ENCODE measurements at places on chromosomes 1 and 21.

DNA sequence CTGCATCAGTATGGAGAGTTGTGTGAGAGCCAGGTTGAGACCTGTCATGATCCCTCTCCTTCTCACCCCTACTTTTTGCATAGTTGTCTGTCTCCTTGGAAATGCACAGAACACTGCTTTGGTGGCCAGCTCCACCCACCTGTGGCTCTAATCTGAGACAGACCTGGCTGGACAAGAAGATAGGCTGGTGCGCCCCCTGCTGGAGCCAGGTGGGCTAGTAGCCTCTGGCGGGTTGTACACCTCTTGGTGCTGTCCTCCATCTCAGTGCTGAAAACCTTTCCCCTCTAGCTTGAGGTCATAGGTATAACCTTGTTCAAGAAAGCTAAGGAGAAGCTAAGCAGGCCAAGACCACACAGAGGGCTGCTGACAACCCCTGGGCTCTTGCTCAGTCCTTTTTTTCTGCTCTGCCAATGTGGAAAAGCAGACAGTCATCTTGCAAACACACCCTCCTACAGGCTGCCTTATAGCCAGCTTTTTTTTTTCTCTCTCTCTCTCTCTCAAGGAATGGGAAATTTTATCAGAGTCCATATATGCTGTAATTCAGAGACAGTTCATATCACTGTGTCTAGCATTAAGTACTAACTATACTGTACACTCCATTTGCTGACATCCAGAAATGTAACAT is 58.8 kb upstream of the SPATA6 start:
- DNase-seq, result no peak

DNA sequence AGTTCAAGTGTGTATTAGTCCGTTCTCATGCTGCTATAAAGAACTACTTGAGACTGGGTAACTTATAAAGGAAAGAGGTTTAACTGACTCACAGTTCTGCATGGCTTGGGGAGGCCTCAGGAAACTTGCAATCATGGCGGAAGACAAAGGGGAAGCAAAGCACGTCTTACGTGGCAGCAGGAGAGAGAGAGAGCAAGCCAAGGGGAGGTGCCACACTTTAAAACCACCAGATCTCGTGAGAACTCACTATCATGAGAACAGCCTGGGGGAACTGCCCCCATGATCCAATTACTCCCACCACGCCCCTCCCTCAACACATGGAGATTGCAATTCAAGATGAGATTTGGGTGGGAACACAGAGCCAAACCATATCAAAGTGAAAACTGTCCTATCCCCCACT is 4.1 kb upstream of the MIS18A start:
- no peak for DNase-seq

- no peak for DNase-seq
These were observed 116.2 kb downstream of the KCNJ6 start for GRCh38 chr21:37800057-37800455.

- no peak for DNase-seq
These were observed 466.7 kb upstream of the PKN2 start for GRCh38 chr1:88217386-88217785.

DNA sequence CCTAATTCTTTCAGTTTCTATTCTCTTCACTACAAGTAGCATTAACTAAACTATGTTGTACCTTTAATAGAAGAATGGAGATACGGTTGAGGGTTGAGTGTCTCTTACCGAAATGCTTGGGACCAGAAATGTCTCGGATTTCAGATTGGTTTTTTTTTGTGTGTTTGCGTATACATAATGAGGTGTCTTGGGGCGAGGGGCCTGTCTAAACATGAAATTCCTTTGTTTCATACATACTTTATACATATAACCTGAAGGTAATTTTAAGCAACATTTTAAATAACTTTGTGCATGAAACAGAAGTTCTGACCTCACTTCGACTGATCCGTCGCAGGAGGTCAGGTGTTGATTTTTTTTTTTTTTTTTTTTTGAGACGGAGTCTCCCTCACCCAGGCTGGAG is 36.3 kb upstream of the MYOCOS start:
- DNase-seq, result no peak

DNA sequence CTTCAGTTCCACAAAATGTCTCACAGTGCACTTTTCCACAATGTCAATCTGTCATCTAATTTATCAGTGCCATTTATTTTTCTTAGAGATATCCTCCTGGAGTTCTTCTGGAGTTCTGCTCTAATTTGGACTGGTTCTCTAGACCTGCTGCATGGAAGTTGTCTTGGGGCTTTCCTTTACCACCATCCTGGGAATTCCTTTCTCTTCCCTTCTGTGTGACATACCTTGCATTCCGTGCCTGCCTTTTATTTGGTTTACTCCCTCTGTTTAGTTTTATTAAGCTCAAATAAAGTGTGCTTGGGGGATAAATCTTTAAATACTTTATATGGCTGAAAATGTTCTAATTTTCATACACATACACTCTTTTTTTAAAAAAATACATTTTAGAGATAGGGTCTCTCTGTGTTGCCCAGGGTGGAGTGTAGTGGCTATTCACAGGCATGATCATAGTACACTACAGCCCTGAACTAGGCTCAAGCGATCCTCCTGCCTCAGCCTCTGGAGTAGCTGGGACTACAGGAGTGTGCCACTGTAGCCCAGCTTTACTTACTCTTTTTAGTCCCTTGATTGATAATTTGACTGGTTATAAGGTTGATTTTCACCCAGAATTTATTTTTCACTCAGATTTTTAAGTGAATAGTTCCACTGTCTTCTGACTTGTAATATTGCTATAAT is 14.4 kb downstream of the MTF2 start:
- no peak for DNase-seq

DNA sequence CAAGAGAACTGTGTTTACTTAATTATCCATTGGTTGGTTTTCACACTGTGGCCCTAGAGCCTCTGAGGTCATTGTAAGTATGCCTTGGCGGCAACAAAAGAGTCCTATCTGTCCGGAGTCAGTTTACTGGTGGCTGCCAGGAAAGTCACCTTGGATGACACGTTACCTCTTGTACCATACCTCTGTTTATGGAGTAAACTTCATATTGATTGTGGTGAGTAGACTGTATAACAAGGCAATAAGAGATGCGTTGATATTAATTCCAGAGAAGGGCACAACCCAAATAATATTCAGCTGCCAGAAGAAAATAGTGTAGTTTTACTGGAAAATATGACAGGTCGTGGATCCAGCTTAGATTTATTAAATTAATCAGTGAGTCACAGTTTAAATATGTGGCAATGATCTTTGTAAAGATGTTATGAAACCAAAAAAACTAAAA is 20.4 kb upstream of the KIF14 start:
- no peak for DNase-seq

GRCh38 chr21:42644223-42645208 is 8.9 kb upstream of the PDE9A start:
- DNase-seq, result no peak

DNA sequence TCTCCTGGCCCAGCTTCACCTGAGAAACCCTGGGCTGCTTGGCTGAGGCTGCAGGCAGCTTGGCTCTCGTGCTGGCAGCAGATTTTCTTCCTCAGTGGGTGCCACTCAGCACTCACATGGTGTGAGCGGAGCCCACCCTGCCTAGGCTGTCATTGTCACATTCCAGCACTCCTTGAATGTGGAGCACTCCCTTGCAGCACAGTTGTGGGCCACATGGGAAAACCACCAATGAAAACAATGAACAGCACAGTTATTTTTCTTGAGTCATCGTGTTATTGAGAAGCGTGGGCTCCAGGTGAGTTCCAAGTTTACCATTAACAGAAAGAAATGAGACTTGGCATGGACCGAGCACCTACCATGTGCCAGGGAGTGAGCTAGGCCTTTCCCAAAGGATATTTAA is 27.2 kb upstream of the TRIM67 start:
- DNase-seq, result no peak

DNA sequence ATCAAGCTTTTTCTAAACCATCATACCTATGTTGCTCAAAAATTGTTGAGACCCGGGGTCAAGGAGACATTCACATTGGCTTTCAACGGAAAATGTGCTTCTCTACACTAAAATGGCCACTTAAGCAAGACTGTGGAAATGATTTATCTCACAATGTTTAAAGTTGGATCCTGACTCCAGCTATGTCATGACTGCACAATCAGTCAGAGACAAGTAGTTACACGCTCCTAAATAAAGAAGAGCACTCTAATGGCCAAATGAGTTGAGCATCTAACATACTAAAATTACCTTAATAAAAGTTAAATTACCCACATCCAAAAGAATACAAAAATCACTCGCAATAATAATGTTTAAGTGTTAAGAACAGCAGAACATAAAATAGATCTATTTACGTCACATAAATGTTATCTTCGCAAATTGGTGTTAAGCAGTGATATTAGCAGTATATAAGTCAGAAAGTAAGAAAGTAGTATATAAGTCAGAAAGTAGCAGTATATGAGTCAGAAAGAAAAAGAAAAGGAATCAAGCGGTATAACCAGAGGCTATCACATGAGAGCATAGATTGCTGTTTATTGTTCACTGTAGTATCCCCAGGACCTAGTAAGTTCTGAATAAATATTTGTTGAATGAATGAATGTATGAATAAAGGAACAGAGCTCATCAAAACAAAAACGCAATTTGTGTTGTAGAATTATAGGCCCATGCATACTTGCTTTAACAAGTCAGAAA is 28.4 kb downstream of the ZNF281 start:
- DNase-seq, result no peak

DNA sequence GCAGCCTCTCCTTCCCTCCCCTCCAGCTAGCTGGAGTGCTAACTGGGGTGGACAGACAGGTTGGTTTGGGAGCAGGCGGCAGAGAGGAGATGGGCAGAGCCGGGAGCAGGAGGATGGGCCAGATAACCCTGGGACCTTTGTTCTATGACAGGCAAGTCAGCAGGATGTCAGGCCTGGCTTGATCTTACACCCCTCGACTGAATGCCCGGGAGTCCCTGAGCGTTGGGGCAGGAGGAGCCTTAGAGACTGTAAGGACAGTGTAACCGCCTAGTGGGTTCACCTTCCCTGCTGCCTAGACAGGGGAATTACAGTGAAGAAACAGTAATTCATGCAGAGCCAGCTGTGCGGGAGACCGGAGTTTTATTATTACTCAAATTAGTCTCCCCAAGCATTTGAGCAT is 60.2 kb downstream of the MDM4 start:
- no peak for DNase-seq

DNA sequence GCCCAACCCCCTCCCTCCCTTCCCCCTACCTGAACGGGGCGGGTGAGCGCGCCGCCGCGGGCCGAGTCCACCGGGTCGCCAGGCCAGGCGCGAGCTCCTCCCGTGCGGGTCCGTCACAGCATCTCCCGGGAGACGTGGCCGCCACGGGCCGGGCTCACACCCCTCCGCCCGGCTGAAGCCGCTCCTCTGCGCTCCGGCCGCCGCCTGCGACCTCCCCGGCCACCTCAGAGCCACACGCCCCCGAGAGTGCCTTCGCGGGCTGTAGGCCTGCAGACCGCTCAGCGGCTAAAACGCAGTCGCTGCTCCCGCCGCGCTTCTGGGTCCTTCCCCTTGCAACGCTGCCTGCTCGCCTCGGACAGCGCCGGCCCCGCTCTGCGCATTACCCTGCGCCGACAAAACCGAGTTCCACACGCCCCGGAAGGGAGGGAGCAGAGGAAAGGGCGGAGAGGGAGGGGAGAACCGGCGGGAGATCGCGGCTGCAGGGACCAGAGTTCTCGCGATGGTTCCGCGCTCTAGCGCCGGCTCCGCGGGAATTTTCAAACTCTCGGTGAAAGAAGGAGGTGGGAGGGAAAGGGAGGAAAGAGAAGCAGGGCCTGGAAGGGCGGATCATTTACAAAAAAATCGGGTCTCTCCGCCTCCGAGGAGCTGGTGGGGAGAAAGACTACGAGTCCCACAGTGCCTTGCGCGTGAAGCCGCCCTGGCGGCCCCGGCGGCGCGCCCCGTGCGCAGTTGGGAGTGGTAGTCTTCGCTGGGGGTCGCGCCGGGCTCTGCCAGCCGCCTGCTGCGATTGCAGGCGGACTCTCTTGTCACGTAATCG is at the start of gene AHCTF1:
Gene AHCTF1, minus strand, starts transcription at position 400 of the 817 bp plus-strand sequence. CDS start 13,578 bp downstream, outside the sequence.
- peak; percentile 81 for DNase-seq

DNA sequence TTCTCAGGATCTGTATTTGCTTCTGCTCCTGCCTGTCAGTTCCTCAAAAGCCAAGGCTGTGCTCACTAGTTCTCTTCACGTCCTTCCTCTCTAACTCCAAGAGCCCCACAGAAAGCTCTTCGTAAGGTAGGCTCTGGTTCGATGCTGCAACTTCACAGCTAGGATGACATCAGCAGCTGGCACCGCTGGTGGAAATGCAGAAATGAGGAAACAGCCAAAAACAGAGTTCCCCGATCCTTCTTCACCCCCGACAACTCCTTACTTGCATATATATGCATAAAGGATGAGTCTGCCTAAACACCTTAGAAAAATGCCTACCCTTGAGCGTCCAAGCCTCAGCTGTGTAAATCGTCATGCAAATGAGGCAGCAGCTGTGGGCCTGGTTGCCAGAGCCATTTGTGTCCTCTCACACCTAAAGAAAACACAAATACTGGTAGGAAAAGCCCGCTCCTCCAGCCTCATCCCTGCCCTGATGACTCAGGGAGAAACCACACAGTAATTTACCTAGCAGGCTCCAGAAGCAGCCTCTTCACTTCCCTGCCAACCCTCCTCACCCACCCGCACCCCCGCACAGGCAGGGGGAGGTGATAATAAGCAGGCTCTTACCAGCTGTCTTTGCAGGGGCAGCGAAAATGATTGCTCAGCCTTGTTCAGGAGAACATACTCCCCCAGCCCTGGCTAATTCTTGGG is 28.2 kb downstream of the BATF3 start:
- DNase-seq, result no peak

DNA sequence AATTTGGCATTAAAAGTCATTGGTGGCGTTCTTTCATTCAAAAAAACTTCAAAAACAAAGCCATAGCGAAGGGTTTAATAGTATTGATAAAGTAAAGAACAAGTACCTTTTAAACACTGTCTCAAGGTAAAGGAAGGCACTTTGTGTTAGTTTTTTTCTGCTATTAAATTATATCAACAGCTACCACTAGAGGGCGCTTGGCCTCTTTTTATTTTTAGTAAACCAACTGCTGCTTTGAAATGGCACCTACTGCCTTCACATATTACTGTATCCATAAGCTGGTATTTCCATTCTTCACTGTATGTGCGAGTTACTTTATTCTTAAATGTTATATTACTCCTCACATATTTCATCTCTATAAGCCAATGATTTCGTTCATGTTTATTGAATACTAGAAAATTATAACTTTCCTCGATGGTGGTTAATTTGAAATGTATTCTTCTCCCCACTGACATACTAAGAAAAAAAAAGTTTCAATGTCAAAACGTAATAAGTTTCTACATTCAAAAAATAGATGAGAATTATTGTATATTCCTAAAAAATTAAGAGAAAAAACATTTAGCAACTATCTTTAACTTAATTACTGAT is 125.7 kb upstream of the CXADR start:
- no peak for DNase-seq

DNA sequence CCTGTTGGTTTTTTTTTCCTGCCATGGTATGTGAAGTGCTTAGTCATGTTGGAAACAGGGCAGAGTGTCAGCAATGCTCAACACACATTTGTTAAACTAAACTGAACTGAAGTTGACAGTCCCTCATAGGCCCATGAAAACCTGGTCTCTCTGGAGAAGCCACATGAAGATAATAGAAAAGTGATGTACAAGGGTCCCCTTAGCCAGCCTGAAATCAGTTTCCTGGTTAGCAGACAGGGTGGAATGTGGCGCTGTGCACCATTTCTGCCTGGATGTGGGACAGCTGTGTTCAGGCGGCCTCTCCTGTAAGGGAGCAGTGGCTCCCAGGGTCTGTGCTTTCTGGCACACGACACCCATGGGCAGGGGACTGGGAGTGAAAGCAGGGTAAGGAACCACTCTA is 9.9 kb upstream of the CHI3L1 start:
- no peak for DNase-seq

GRCh38 chr21:46295996-46296752 is 10.0 kb downstream of the YBEY start:
- DNase-seq, result peak; percentile 18
